ENCODE measurements at places on chromosomes 6 and 20.

GRCh38 chr6:29564875-29565274 lies 5.3 kb upstream of the UBD start:
- no peak for DNase-seq

GRCh38 chr6:79833264-79833963 lies 113.9 kb downstream of the ELOVL4 start:
- no peak for DNase-seq

- DNase-seq: no peak
Observed at GRCh38 chr6:2426561-2427340, 181.3 kb upstream of the GMDS start.

DNA sequence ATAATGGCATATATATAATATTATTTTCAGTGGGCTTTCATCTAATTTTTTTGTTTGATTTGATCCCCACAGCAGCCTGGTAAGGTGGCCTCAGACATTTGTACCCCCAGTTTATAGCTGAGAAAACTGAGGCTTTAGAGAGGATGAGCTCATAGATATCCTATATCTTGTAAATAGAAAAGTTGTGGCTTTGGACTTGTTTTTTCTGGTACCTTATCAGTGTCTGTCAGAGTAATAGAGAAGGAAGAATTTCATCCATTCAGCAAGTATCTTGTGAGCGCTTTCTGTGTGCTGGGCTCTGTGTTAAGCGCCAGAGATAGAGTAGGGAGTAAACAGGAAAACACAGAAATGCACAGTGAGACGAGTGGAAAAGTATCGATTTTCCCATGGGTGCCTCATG lies 27.9 kb downstream of the TAF11 start:
- DNase-seq: no peak

DNA sequence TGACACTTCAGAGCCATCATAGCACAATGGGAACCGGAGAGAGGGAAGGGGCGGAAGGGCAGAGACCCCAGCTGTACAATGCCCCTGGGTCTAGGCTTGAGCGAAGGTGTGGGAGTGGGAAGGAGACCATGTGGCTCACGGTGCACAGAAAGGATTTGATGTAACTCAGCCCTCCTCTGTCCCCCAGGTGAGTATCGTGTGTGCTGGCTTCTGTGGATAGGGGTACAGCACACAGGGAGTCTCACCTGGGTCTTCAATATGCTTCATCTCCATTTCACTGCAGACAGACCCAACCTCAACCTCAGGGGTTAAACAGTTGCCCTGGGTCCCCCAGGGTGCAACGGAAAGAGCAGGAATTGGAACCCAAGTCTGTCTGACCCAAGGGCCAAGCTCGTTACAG lies 122.2 kb downstream of the CDH26 start:
- DNase-seq: no peak

- DNase-seq: no peak
Observed at GRCh38 chr6:130937942-130938604, 110.9 kb downstream of the SMLR1 start.

DNA sequence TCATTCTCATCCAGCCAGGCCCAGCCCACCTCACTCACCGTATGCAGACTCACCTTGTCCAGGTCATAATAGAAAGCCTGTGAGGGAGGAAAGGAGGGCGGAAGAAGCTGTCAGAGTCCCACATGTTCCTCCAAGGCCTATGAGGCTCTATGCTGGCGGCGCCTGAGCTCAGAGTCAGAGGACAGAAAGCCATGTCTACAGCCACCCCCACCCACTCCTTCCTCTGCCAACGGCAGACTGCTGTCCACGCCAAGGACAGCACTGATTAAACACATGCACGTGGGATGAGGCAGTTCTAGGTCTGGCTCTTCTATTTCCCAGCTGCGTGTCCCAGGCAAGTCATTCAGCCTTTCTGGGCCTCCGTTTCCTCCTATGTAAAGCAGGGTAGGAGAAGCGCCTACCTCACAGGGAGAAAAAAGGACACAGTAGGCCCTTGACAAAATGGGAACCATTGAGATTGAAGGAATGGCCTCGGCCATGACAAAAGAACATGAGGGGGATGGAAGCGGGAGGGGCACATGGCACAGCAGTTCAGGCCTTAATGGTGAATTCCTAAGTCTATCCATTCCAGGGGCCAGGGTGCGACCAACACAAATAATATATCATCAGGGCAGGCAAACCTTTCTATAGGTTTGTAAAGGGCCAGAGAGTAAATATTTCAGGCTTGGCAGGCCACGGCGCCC lies 80.1 kb downstream of the RIPOR3 start:
- no peak for DNase-seq

DNA sequence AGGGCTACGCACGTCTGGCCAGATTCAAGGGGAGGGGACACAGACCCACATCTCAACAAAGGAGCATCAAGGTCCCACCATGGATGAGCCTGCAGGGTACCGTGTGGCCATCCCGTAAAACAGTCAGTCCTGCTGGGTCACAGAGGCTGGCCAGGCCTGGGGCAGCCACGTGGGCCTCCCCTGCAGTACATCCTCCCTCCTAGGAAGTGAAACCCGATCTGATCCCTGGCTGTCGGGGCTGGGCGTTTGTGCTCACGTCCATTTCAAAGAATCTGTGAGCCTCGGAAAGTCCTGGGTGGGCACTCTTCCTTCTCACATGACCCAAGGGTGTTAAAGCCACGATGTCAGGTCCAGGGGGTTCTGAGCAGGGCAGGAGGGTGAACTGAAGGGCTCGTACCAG lies 14.3 kb downstream of the SULF2 start:
- no peak for DNase-seq

DNA sequence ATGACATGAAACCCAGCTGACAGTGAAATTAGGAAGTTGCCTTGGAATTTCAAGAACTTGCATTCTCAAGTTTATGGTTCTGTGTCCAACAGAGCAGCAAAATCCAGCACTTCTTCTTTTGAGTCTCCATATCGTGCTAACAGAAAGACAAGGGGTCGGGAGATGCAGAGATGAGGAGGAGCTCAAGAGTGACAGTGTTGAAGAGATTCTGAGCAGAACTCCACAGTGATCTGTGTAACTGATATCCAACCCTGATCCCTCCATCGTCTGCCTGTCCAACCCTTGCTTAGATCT lies 21.2 kb upstream of the BTN1A1 start:
- no peak for DNase-seq

DNA sequence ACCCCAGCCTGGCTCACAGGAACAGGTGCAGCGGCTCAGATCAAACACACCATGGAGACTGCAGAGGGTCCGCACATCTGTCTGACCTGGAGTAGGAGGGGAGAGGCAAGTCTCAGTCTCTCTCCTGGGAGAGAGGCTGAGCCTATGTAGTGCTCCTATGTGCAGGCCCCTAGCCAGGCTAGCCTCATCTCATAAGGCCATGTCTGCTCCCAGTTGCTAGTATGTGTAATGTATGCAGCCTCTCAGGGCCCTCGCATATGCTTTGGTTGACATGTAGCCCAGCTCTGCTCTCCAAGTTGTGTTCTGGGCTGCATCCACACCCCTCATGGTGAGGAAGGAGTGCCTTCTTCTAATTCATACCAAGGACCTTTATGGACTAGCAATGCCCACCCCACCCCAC lies 11.8 kb downstream of the TNXB start:
- DNase-seq: no peak

DNA sequence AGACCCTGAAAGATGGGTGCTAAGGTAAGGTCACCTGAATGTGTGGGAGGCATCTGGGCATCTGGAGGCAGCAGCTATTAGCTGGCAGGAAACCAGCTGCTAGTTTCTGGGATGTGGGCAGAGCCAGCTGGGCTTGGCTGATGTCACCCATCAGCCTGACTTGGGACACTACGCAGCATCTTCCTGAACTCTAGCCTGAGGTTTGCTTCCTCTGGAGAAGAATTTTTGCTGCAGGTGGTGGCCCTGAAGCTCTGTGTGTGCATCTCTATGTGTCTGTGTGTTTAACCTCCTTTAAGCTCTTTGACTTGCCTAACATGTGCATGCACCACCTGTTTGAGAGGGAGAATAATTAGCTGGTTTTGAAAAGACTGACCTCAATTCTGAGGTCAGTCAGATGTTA lies 465.1 kb upstream of the CHD6 start:
- DNase-seq: no peak

DNA sequence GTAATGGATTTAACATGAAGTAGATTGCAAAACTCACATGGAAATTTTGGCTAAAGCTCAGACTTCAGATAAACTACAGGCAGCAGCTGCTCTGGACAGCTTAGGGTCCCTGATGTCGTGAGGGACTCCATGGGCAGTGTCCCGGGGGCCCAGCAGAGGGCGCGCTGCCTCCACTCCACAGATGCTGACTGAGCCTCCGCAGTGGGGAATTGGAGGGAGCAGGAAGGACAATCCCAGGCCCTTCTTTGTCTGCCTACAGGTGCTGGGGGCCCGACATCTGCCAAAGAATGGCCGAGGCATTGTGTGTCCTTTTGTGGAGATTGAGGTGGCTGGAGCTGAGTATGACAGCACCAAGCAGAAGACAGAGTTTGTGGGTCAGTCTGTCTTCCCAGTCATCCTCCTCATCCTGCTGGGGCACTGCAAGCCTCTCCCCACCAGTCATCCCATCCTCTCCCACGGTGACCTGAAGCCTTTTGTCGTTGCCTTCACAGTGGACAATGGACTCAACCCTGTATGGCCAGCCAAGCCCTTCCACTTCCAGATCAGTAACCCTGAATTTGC lies 35.9 kb downstream of the PLCG1 start:
- peak; percentile 63 for DNase-seq

DNA sequence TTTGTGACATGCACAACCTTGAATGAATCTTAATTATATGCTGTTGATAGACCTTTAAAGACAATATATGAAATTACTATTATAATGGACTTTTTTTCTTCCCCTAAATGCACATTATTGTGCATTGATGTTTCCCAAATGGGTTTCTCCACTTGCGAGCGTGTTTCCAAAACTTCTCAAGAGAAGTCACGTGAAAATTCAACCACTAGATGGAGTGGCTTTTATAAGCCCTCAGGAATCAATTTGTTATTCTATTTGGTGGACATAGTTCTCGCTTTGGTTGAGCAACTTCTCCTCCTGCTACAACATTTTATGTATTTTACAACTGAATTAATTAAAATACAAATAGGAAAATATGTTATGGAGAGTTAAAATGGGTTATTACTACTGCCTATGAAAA lies 9.0 kb downstream of the CNR1 start:
- no peak for DNase-seq

DNA sequence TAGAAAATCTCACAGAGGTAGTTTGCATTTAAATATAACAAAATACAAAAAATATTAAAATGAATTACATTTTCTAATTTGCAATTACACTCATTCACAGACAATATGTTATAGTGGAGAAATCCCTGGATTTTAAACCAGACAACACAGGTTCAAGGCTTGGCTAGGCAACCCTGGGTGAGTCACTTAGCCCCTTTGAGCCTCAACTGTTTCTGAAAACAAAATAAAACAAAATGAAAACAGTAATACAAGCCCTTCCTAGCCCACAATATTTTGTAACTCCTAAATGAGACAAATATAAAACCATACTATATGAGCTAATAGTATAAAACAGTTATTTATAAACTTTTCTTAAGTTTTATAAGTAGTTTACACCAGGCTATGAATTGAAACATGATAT lies 41.0 kb downstream of the UQCC1 start:
- no peak for DNase-seq

GRCh38 chr20:48360342-48360975 lies 467.3 kb downstream of the PREX1 start:
- DNase-seq: no peak

DNA sequence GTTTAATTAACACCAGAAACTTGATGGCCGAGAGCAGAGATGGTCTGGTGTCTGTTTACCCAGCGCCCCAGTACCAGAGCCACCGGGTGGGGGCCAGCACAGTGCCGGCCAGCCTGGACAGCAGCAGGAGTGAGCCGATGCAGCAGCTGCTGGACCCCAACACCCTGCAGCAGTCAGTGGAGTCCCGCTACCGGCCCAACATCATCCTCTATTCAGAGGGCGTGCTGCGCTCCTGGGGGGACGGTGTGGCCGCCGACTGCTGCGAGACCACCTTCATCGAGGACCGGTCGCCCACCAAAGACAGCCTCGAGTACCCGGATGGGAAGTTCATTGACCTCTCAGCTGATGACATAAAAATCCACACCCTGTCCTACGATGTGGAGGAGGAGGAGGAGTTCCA lies 73.7 kb downstream of the SYNDIG1 start:
- DNase-seq: no peak

DNA sequence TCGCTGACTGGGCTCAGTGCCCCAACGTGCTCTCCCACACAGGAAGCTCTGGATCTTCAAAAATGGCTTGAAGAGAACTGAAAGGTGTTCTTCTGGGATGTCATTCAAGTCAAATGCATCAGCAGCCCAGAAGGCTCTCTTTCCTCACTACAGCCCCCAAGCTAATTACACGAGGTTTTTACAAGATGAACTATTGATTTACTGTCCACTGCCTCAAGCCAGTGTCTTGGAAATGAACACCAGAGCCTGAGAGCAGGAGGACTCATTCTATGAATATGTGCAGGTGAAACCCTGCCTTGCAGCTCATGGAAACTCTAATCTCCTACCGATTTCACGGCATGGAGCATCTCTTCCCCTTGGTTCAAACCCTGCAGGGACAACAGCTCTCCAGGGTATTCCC lies 98.9 kb upstream of the CST7 start:
- no peak for DNase-seq

DNA sequence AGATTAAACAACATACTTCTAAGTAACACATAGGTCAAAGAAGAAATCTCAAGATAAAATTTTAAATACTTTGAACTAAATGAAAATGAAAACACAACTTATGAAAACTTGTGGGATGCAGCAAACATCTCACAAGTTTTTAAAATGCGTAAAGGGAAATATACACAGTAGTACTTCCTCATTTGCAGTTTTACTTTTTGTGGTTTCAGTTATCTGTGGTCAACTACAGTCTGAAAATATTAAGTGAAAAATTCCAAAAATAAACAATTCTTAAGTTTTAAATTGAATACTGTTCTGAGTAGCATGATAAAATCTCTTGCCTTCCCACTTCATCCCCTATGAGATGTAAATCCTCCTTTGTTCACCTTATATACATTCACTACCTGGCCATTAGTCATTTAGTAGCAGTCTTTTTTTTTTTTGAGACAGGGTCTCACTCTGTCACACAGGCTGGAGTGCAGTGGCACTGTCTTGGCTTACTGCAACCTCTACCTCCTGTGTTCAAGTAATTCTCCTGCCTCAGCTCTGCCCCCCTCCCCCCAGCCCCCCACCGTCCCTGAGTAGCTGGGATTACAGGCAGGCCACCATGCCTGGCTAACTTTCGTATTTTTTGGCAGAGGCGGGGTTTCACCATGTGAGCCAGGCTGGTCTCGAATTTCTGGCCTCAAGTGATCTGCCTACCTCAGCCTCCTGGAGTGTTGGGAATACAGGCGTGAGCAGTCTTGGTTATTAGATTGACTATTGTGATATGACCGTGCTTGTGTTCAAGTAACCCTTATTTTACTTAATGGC lies 154.6 kb upstream of the AHI1 start:
- no peak for DNase-seq
